ENCODE measurements at places on chromosomes 7 and 10. TPM values are rescaled to one million over a fixed set of nuclear protein-coding genes. Genes with fewer than 3 reads are reported as not detected.

DNA sequence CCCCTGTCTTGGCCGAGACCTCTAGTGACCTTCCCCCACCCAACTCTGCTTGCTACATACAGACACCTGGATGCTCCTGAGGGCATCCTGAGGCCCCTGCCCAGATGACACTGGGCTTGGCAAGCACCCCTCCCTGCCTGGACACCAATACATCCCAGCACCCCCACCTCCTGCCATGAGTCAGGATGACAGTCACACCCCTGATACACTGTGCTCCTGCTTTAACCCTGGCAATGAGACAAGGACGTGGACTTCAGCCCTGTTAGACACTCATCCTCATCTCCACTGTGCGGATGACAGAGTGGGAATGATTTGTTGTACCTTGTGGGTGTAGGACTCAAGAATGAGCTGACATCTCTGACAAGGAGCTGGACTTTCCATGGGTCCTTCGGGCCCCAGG is 186.3 kb upstream of the ADCY1 start:
- no peak for DNase-seq

DNA sequence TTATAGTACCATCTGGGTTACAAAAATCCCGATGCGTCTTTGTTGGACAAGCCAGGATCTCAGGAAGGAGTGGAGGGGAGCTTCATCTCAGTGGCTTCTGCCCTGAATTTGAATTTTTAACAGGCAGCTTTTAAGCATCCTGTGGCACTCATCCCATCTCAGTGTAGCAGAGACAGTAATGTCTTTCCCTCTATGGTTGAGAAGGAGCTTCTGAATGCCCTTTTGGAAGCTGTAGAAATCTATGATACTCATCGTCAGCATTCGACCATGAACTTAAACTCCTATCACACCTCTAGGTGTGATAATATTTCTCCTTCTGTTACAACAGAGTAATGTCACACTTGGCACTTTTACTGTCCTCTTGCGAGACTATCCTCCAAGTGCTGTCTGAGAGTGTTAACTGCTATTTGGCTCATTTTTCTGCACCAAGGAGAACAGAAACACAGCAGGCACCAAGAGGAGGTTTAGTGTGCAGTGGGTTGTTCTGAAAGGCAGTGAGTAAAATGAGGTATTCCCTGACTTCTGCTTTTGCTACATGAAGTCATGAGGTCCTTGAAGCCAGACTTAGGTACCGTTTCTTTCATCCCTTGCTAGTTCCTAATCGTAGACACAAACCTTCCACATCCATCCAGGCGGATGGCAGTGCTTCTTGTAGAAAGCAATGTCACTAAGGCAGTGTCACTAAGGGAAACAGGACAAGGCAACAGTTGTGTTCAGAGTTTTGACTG is 177.4 kb downstream of the CELF2 start:
- DNase-seq, result no peak

GRCh38 chr10:124703778-124704427 is 40.3 kb downstream of the FAM53B start:
- no peak for DNase-seq

DNA sequence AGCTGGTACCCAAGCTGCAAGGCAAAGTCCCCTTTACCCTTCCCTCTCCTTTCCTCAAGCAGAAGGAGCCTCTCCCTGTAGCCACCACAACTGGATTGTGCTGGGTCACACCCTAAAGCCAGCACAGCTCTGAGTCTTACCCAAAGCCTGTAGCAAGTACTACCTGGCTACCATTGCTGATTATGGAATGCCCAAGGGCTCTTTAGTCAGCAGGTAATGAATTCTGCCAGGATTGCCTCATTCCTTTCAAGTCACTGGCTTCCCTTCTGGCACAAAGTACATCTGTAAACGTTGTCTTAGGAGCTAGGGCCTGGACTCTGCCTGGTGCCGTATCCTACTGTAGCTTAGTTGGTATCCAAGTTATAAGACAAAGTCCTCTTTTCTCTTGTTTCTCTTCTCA is 52.0 kb downstream of the FAS start:
- DNase-seq, result no peak

DNA sequence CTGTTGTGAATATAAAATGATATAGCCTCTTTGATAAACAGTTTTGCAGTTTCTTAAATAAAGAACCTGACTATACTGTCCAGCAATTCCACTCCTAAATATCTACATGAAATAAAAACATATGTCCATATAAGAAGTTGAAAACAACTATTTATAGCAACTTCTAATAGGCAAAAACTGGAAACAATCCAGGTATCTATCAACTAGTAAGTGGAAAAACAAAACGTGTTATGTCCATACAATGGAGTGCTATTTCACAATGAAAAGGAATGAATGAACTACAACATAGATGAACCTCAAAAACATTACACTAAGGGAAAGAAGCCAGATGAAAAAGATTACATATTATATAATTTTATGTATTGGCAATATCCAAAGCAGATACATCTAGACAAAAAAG is 268.9 kb downstream of the CSTF2T start:
- no peak for DNase-seq

DNA sequence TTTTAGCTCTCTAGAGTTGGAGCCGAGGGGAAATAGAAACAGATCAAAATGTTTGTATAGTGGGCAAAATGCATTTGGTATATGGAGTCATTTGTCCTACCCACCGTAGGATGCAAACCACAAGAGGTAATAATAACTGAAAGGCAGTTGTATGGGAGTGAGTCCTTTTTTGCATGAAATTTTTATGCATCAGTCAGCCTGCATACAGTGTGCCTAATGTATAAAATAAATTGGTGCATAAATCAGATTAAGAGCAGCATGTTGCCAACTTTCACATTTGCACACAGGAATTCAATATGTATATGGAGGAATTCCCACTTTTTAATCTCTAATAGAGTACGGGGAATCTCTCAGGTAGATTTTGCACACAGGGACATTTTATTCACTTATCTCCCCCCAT is 262.8 kb downstream of the LRMDA start:
- no peak for DNase-seq

- DNase-seq, result no peak
These were observed 276.7 kb downstream of the PARD3 start for GRCh38 chr10:34538281-34538829.

DNA sequence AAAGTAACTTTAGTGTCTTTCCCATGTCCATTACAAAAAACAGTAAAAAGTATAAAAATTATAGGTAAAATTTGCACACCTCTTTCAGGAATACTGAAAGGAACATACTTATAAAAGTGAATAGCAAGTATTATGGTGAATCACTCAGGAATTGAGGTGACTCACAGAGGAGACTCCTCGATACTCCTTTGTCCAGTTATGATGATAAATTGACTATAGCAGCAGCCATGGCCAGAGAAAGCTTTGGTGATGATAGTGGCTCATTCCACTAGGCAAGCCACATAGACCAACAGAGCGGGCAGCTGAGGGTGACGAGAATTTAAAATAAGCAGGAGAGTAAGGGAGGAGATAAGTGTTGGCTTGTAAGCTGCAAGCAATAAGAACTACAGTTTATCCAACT is 1231.1 kb upstream of the CELF2 start:
- DNase-seq, result no peak

- no peak for DNase-seq
These were observed 172.7 kb downstream of the DIP2C start for GRCh38 chr10:516764-517163.

- no peak for DNase-seq
These were observed 13.5 kb downstream of the MYOF start for GRCh38 chr10:93468461-93469213.

GRCh38 chr7:100866729-100867039 is 503 bp upstream of the TRIP6 start:
- no peak for DNase-seq

- DNase-seq, result no peak
These were observed 83.4 kb downstream of the EZH2 start for GRCh38 chr7:148800677-148801076.

DNA sequence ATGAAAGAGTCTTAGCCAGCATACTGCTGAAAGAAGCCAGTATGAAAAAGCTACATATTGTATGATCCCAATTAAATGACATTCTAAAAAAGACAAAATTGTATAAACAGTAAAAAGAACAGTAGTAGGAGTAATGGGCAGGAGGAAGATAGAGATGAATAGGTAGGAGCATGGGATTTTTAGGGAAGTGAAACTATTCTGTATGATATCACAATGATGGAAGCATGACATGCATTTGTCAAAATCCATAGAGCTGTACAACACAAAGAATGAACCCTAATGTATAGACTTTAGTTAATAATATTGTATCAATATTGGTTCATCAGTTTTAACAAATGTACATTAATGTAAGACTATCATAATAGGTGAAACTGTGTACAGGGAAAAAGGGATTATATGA is 147.9 kb downstream of the IMMP2L start:
- DNase-seq, result no peak

- DNase-seq, result no peak
These were observed 142.6 kb downstream of the SND1 start for GRCh38 chr7:127794551-127794950.

Gene TM9SF3
- 68.9 TPM for total RNA-seq

Gene ASB4
- total RNA-seq, result not detected

Gene FLNC
- 273 TPM for total RNA-seq

Gene PKD1L1
- 0.85 TPM for total RNA-seq

Gene UNCX
- total RNA-seq, result not detected

Gene HOXA5
- total RNA-seq, result 1.2 TPM

Gene IFIT1B
- not detected for total RNA-seq

Gene TDRD1
- total RNA-seq, result 0.41 TPM

Gene NKX2-3
- 0.42 TPM for total RNA-seq

Gene TMEM213
- total RNA-seq, result not detected

Gene MUC3A
- 0.49 TPM for total RNA-seq

Gene TRIM73
- total RNA-seq, result 2.2 TPM
